ENCODE measurements at places on chromosomes 1 and 21.

DNA sequence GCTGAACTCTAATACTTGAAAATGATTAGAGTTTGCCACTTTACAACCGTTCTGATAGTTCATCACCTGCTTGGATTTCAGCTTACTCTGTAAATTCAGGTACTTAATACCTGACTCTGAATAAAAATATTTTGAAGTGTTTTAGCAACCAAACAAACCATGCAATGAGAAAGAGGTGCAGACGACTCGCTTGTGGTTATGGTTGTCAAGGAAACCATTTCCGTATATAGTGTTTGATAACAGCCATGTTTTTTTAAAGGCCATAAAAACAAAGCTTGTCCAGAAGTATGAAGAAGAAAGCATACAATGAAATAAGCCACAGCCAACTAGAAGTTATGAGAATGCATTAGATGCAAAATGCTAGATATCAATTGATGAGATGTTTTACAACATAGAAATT is 167.2 kb upstream of the HMCN1 start:
- H3K4me3 ChIP-seq: peak overlapping the region; percentile 61
- no peaks in the 10 kb centered on the region for H3K36me3 ChIP-seq
- no peaks in the 10 kb centered on the region for H3K27me3 ChIP-seq
- peaks cover 29% of the 10 kb centered on the region for H3K4me1 ChIP-seq

DNA sequence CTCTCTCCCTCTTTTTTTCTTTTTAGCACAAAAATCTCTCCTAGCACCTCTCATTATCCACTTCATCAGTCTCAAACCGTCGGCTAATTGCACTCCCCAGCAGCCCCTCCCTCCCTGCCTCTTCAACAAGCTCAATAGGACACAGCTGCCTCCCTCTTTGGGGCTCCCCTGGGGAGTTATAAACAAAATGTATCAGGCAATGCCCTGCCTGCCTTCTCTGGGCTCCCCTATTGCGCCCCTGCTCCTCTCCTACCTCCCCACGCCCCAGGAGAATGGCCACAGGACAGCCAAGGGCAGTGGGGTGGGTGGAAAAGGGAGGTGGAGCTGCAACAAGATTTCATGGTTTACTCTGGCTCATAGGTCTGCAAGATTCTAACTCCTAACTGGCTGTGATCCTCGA is 147.1 kb upstream of the GRIK3 start:
- no peak overlapping the region for H3K27ac ChIP-seq
- no peak for DNase-seq
- no peaks in the 10 kb centered on the region for H3K4me1 ChIP-seq
- H3K36me3 ChIP-seq: no peaks in the 10 kb centered on the region
- peaks cover 39% of the 10 kb centered on the region for H3K27me3 ChIP-seq

DNA sequence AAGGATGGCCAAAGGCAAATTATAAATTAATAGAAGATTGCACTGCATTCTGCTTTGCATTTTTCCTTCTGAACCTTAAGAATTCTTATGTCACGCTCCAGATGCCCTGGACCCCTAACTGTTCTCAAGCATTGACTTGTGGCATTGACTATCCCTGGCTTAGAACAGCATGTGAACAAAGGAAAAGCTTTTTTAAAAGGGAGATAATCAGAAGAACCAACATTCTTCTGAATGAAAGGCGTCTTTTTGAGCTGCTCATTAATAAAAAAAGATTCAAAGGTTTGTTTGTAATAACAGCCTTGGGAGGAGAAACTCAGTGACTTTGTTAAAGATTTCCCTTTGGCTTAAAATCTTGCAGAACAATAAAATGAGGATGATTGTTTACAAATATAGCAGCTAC is 105.5 kb downstream of the TNNI3K start:
- no peaks in the 10 kb centered on the region for H3K36me3 ChIP-seq
- no peak overlapping the region for H3K4me3 ChIP-seq
- no peak overlapping the region for H3K27ac ChIP-seq
- no peaks in the 10 kb centered on the region for H3K4me1 ChIP-seq
- no peaks in the 10 kb centered on the region for H3K27me3 ChIP-seq

GRCh38 chr21:27818847-27819246 is 852.0 kb upstream of the ADAMTS5 start:
- no peaks in the 10 kb centered on the region for H3K36me3 ChIP-seq
- no peaks in the 10 kb centered on the region for H3K27me3 ChIP-seq
- no peaks in the 10 kb centered on the region for H3K4me1 ChIP-seq
- DNase-seq: no peak

DNA sequence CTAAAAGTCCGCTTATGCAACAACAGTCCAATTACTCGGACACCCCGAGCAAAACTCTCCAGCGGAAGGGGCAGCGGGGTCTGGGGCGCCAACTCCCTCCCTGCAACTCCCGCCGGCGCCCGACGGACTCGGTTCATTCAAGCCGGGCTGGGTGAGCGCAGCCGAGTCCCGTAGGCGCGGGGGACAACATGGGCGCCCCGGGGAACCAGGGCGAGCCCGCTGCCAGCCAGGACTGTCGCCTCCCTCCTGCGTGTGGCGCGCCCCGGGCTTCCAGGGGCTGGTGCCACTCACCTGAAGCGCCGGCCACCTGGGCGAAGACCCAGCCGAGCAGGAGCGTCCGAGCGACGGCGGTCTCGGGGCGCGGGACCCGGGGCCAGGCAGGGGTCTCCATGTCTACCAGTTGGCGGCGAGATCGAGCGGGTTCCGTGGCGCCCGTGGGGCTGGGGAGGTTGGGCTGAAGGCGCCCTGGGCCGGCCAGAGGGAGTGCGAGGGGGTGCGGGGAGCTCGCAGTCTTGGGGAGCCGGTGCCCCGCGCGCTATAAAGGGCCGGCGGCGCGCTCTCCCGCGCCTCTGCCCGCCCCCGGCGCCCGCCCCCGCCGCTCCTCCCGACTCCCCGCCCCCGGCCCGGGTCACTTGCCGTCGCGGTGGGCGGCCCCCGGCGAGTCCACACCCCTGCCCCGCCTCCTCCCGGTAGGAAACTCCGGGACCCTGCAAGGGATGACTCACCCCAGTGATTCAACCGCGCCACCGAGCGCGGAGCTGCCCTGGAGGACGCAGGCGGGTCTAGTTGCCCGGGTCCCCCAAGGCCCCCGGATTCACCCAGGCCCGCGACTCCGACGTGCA is at the start of gene F3:
Gene F3 (minus strand): TSS at position 514 of the 842 bp plus-strand sequence. CDS start 123 bp downstream, at position 391.
- peaks cover 70% of the 10 kb centered on the region for H3K27me3 ChIP-seq
- peak within 1 kb of the TSS; percentile 91 for H3K4me3 ChIP-seq
- no peaks in the 10 kb centered on the region for H3K36me3 ChIP-seq
- DNase-seq: peak; percentile 3
- H3K27ac ChIP-seq: no peak within 1 kb of the TSS

DNA sequence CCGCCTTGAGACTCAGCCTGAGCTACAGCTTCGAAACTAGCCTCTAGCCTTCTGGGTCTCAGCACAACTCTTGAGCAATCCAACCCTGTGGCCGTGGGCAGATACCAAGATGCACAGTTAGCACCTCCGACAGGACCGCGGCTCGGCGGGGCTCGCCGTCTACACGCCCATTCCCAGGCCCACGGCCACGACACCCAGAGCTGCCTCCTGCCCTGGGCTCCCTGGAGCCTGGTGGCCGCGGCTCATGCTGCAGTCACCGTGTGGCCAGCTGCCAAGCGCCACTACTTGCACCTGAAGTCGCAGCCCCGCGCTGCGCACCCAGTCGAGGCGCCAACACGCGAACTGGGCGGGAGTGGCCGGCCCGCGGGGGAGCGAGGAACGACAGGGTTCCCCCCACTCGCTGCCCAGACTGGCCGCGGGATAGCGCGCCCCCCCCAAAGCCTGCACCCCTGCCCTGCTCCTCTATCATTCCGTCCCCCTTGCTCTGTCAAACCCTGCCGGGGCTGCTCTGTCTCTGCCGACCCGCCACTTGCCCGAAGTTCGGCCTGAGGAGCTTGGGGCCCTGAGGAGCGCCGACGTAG is 729 bp upstream of the CDCA8 start:
- H3K4me3 ChIP-seq: peak overlapping the region; percentile 92
- H3K4me1 ChIP-seq: peaks cover 39% of the 10 kb centered on the region
- H3K27me3 ChIP-seq: no peaks in the 10 kb centered on the region
- no peaks in the 10 kb centered on the region for H3K36me3 ChIP-seq
- no peak for DNase-seq

GRCh38 chr1:12448746-12449177 is 169.2 kb downstream of the DHRS3 start:
- H3K36me3 ChIP-seq: peaks cover 30% of the 10 kb centered on the region
- H3K27ac ChIP-seq: no peak overlapping the region
- peaks cover 35% of the 10 kb centered on the region for H3K4me1 ChIP-seq
- H3K4me3 ChIP-seq: peak overlapping the region; percentile 48
